ENCODE measurements at places on chromosomes 5 and 9.

DNA sequence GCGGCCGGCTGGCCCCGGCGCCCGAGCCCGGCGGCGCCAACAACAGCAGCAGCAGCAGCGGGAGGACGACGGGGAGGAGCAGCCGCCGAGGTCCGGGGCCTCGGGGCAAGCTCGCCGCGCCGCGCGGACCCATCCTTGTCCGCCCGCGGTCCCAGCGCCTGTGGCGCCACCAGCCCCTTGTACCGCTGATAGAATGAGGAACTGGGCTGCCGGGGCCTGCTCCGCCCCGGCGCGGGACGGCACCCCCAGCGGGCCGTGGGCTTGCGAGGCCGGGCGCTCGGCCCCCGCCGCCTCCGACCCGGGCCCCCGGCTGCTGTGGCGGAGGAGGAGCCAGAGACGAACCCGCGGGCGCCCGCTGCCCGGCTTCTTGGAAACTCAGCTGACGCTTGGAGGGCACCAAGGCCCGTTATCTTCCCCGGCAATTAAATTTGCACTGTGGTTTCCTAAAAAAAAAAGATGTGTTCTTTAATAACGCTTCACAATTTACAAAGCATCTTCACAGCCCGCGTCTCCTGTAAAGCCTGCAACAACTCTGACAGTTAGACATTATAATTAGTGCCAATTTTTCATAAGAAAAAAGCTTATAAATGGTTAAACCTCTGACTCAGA, at the start of gene ARSB:
Gene ARSB, minus strand, starts transcription at position 195 of the 609 bp plus-strand sequence. Its CDS starts 62 bp downstream, at position 133.
- peak; percentile 45 for DNase-seq

DNA sequence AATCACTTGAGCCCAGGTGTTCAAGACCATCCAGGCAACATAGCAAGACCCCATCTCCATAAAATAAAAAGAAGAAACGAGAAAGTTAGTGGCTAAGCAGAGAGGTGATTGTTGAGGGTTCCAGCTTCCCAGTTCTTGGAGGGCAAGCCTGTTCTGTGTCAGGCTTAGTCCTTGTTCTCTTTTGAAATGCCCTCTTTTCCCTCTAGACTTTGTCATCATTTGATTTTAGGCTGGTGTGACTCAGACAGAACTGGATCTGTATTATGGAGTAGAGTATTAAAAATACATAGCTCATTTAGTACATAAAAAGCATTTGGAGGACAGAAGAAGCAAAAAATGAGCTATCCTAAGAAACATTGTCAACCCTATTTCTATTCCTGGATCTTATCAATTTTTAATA, 159.4 kb downstream of the CD180 start:
- DNase-seq, result no peak

- no peak for DNase-seq
Measured at GRCh38 chr9:37343724-37344123, 78.8 kb upstream of the GRHPR start.

- no peak for DNase-seq
Measured at GRCh38 chr9:136031741-136032730, 63.1 kb downstream of the NACC2 start.

DNA sequence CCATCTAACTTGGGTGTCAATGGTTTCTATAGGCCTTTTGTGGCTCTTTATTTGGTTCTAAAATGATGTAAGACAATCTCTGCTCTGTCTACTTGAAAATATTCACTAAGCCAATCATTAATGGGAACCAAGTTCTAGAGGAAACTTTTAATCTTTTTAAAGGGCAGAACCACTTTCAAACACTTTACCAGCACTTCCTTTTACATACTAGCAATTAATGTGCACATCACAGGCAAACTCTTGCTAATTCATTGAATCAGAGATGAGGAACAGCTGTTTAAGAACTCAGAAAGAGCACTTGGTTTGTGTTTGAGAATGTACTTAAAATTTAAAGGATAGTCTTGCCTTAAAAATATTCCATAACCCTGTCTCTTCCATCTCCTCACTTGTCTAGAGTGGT, 83.4 kb downstream of the PAPPA start:
- DNase-seq, result no peak

DNA sequence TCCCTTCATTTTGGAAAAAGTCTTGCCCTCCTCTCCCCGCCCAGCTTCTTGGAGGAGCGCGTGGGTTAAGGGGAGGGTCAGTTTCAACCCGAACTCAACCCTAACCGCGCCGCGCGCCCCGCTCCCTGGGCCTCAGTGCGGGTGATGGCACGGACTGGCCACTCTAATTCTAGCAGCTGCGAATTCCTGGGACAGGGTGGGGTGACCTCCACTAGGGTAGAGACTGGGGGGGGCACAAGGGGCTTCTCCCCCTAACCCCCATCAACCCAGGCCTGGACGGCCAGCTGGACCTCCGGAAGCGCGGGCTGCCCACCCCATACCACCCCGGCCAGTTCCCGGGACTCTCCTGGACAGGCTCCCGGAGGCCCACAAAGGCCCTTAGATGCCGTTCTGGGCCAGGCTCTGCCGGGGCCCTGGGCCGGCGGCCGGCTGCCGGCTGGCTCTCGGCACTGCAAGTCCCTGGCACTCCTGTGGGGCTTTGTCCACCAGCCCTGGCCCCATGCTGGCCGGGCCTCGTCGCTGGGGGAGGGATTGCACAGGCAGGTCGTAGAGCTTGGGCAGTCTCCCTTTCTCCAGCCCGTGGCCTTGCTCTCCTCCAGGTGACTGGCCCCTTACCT, 7.2 kb upstream of the PSD2 start:
- DNase-seq, result no peak

- DNase-seq, result no peak
Measured at GRCh38 chr5:145780982-145781381, 54.2 kb downstream of the PRELID2 start.

DNA sequence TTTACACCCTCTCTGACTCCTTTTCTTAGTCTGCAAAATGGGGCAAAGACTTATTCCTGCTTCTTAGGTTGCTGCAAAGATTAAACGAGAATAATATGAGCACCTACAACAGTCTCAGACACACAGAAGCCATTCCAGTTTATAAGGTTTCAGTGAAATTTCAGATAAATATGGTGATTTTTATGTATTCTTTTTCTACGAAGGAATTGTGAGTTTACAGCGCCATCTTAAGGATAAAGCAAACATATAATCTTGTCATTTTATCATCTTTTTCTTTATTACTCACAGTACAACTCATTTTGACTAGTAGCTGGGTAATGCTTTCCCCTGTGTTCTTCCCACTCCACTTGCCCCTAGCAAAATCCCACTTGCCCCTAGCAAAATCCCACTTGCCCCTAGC, 29.2 kb upstream of the SMC5 start:
- DNase-seq, result no peak

GRCh38 chr5:16757989-16758501, 141.2 kb upstream of the RETREG1 start:
- DNase-seq, result no peak

- DNase-seq, result no peak
Measured at GRCh38 chr9:84620338-84620737, 49.2 kb upstream of the NTRK2 start.

GRCh38 chr5:76723266-76723665, 7.3 kb downstream of the F2R start:
- no peak for DNase-seq

DNA sequence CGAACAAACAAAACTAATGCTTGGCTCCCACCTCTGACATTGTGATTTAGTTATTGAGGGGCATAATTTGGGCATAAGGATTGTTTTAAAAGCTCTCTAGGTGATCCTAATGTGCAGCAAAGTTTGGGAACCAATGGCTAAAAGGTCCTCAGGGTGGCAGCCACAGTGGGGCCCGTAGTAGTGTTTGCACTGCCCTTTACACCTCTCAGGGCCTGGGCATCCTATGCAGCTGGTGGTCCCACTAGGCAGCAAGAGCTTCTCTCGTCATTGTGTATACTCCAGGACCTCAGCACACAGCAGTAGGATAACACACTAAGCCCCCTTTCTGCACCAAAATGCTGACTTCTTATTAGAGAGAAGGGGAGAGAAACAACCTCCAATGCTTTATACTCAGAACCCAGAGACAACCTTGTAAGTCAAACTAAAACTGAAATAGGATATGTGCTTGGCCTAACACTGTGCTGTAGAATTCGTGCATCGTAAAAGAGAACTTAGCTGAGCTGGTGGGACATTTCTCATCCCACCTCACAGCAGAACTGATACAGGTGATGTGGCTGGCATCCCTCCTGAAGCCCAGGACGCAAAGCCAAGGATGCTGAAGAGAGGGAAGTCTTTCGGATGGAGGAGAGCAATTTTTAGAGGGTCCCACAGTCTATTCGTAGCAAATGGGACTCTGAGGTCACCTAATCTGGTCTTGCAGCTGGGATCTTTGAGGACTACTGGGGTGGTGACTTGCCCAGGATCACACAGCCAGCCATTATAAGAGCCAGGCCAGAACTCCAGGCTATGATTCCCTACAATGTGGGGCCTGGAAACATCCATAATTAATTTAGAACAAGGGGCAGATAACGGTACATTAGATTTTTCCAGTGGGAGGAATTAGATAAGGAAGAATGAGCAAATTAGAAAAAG, 1.2 kb downstream of the GLRX start:
- DNase-seq, result no peak

- DNase-seq, result no peak
Measured at GRCh38 chr5:122129306-122129705, at the start of gene ZNF474. Gene ZNF474 (plus strand): TSS chr5:122129546. CDS start chr5:122151991, 22,445 bp downstream.

DNA sequence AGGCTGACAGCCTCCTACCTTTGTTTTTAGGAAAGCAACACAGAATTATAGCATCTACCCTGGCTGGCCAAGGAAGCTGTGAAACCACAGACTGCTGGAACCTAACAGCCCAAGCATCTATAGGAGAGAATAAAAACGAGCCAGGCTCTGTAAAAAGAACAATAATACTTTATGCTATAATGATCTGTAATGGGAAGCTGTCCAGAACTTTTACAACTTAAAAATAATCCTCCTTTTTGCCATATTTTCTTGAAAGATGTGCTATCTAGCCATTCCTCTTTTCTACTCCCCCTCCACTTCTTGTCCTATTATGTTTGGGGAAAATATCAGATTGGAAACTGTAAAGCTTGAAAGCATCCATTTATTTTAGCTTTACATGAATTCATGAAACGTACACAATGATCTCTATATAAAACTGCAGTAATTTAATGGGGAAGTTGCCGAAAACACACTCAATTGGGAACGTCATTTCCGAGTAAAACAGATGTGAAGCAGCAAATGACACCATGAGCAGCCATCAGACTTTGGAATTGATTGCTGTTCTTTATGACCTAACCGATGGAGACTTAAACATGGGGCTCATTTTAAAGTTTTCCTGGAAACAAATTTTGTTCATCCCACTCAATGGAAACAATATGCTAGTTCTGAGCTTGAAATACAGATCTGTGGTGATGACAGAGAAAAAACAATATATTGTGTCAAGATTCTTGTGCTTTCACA, 450.3 kb upstream of the CLINT1 start:
- DNase-seq, result no peak

DNA sequence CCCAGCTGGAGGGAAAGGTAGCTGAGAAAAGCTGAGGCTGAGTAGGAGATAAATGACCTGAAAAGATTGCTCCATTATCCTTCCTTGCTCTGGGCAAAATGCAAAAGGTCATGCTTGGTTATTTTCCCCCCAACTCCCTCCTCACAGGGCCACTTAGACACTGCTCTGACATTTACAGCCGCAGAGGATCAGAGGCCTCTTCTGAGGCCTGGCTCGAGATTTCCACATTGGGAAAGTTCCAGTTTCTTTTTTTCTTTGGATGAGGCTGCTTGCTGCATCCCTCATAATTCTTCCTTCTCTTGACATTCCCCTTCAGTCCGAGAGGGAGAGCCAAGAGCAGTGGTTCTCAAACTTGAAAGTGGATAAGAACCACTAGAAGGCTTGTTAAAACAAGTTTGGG, 60.1 kb upstream of the HSPA9 start:
- no peak for DNase-seq

GRCh38 chr9:136640171-136641111, 22.3 kb upstream of the EGFL7 start:
- DNase-seq, result no peak

- no peak for DNase-seq
Measured at GRCh38 chr5:45038366-45038987, 229.7 kb downstream of the MRPS30 start.

DNA sequence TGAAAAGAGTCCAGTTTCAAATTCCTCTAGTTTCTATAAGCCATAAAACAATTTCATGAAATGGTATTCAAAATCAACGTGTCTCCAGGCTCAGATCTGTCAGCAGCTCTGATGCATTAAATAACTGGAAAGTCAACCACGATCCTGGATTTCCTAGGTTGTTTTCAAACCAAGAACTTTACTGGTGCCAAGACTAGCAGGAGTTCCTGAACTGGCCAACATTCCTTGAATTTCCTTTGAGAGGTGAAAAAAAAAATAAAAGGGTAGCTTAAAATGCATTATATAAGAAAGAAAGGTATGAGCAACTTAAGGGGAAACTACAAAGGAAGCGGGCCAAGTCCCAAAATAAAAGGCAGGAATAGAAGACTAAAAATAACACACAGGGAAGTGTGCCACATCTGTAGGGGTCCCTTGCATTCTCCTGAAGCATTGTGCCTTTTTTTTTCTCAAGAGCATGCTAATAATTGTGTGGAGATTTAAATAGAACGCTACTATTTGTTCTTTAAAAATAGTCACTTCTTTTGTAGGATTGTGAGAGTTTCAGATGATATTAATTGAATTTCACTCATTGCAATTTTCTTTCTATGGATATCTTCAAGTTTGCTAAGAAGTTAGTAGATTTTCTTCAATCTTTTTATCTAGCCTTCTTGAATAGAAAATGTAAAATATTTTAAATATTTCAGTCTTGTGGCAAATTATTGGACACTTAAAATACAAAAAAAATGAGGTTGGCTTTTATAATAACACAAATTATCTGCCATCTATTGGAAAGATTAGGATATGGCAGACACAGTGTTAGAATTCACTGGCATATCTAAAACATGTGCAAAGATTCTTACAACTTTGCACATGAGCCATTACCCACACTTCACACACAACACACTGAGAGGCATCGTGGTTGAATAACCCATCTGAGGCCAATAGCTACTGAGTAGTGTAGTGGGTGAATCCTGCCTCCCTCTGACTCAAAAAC, 15.3 kb downstream of the ESM1 start:
- DNase-seq, result no peak

- DNase-seq, result peak; percentile 53
Measured at GRCh38 chr5:1737790-1738405, 61.7 kb downstream of the MRPL36 start.
